ENCODE measurements at places on chromosomes 1 and 21.

- DNase-seq = no peak
Observed at GRCh38 chr1:65021795-65022194, 55.4 kb upstream of the JAK1 start.

GRCh38 chr1:172273647-172274396 lies 146.7 kb upstream of the C1orf105 start:
- DNase-seq = no peak

DNA sequence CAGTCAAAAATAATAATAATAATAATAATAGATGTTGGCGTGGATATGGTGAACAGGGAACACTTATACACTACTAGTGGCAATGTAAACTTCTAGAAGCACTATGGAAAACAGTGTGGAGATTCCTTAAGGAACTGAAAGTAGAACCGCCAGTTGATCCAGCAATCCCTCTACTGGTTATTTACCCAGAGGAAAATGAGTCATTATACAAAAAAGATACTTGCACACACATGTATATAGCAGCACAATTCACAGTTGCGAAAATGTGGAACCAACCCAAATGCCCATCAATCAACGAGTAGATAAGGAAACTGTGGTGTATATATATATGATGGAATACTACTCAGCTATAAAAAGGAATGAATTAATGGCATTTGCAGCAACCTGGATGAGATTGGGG lies 176.0 kb downstream of the PLPP3 start:
- no peak for DNase-seq

DNA sequence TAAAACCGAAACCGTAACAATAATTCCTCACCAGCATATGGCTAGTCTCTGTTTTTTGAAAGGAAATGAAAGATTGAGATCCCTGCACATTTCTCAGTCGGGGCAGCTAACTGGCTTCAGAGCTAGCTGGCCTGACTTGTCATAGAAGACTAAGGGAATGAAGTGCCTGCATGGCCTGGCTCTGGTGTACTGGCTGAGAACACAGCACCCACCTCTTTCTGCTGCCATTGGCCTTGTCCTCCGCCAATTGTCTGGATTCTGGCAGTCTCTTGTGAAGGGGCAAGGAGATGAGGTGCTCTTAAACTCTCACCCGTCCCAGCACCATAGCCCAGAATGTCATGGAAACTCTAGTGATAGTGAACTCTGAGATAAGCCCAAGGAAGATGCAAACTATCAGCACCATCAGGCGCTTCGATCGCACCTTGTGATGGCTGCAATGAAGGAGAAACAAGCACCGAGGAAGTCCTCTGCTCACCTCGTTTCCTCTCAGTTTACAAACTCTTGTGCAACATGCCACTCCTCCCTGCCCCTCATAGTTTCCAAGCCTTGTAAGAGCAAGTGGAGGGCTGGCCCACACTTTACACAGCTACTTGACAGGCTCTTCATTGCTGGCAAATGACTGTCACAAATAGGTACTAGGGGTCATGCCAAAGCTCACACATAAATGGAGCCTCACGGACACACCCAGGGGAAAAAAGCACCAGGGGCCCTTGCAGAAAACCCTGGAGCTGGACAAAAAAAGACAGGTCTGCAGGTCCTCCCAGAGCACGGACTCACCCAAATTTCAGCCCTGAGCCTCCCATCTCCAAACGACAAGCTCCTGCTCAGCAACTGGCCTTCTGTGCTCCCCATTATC lies 16.4 kb downstream of the INPP5B start:
- peak; percentile 21 for DNase-seq

DNA sequence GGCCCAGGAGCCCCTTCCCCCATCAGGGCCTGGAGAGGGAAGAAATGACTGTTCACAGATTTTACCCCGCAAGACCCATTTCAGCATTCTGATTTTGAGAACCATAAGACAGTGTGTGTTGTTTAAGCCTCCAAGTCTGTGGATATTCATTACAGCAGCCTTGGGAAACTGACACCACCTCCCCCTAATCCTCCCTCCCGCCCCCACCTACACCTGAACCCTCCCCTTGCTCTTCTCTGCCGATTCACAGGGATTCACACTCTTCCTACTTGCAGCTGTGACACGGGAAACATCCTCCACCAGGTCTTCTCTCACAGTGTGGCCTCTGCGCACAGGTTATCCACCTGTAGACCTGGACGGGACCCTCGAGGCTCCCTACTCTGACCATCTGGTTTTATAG lies 50.1 kb downstream of the RIPK4 start:
- no peak for DNase-seq

GRCh38 chr21:45149021-45149420 lies 74.6 kb downstream of the ADARB1 start:
- no peak for DNase-seq

DNA sequence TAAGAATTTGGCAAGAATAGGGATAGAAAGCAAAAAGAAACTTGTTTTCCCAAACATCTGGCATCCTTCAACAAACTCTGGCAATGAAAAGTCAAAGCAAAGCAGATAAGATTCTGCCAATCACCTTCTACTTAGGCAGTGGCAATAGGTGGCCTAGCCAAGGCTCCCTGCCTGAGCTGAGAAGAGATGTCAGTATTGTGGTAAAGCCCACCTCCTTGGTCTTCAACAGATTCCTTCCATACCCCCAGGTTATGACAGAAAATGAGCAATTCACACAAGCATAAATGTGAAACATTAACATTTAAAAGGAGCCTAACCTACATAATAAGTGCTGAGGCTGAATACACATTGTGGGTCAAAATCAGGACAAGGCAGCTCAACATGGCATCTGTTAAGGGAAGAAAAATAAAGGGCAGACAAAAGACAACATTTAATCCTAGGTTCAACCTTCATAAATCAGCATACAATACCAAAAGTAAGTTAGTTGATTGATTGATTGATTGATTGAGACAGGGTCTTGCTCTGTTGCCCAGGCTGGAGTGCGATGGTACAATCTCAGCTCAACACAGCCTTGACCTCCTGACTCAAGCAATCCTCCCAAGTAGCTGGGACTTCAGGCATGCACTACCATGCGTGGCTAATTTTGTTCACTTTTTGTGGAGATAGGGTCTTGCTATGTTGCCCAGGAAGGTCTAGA lies 123.1 kb downstream of the AKT3 start:
- no peak for DNase-seq

DNA sequence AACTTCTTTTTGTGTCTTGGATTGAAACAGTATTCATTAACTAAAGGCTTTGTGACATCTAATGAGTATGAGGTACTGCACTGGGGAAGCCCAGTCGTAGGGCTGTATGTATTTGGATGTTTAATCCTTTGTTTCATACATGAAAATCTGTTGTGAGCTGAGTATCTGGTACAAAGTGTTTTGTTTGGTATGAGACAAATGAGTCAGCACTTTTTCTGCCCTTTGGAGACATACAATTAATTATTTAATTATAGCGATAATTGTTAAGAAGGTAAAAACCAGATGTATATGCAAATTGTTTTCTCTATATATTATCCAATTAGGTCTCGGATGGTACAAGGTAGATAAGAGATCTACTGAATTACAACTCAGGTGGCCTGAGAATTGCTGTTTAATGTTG lies 36.3 kb downstream of the MARK1 start:
- DNase-seq = no peak

- DNase-seq = no peak
Observed at GRCh38 chr1:217244971-217245370, 385.9 kb downstream of the GPATCH2 start.

GRCh38 chr1:227942021-227942715 lies 5.6 kb downstream of the WNT9A start:
- no peak for DNase-seq

GRCh38 chr1:228336308-228337030 lies 70.2 kb downstream of the TRIM11 start:
- no peak for DNase-seq

- no peak for DNase-seq
Observed at GRCh38 chr1:206117151-206117948, at the start of gene AVPR1B. TSS of gene AVPR1B (minus strand) at chr1:206117388. CDS start at chr1:206116890, 498 bp downstream.

DNA sequence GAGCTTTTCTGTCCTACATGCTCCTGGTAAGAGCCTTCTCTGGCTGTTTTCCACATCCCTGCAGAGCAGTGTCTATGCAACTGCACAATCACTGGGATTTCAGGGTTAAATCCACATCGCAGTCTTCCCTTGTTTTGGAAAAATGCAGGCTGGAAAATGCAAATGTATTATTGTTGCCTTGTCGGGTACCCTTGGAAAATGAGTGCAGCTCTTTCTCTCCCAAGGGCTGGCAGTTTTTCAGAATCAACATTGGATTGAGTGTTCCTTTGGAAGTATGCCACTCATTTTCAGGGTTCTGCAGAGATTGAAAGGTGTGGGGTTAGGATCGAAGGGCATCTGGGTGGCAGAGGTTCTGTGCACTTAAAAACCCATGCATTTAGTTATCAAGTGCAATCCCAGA lies 3.2 kb downstream of the NOS1AP start:
- no peak for DNase-seq

DNA sequence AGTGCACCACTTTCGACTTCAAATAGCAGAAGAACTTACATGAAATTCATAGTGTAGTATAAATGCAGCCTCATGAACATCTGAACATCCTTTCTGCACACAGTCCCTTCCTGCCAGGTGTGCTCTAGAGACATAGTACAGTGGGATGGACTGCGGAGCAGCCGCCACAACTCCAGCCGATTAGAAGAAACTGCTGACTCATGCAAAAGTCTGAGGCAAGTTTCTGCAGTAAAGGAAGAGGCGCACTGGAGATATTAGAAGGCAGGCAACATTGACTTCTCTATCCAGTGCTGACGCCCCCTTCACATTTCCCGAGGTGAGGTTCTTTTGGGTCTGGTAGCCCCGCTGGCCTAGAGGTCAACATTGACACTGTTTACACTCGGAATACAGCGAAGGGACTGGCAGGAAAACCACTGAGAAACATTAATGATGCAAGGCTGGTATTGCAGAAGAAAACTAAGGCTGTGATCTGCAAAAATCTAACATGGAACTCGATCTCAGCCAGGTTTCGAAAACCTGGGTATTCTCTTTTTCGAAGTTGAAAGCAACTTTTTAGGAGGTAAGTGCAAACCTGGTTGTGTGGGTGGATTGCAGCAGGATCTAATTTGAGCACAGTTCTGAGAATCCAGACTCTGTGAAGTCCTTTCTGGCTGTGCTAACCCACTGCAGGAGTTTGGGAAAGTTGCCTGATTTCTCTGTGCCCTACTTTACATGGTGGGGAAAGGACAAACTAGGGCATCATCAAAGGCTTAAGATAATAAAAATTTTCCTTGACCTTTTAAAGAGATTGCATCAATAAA lies 90.7 kb downstream of the CDC7 start:
- no peak for DNase-seq

DNA sequence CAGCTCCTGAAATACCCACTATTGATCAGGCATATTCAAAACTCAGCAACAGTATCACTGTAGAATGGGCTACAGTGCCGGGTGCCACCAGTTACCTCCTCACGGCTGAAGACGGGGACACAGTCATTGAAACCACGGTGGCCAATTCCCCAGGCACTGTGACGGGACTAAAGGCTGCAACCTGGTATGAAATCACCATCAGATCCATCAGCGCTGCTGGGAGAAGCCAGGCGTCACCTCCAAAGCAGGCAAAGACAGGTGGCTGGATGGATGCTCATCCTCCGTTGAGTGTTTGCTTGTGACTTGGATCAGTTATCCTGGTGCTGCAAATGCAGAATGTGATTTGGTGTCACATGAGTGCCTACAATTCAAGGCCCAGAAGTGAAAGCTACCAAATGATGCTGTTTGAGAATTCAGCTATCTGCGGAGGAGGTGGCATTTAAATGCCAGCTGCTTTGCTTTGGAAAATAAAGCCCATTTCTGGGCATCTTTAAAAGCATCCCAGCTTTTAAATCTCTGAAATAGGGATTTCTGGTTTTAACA lies 5.1 kb downstream of the FNDC7 start:
- no peak for DNase-seq

DNA sequence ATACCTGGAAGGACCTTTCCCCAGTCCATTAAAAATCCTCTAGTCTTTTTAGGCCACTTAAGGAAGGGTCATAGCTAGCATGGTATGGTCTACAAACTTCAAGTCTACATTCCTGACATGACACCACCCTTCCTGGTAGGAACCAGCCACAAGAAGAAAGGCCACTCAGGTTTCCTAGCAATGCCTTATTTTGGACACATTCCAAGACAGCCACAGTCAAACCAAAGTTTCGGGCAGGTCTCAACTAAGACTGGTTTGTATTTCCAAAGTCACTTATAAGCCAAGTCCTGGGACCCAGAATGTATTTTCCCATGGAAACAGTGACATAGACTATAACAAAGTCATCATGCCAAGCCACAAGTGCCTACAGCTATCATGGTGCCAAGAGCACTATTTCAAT lies 50.6 kb upstream of the SLC44A3 start:
- DNase-seq = no peak

- no peak for DNase-seq
Observed at GRCh38 chr21:37337831-37338230, 28.7 kb upstream of the DYRK1A start.

DNA sequence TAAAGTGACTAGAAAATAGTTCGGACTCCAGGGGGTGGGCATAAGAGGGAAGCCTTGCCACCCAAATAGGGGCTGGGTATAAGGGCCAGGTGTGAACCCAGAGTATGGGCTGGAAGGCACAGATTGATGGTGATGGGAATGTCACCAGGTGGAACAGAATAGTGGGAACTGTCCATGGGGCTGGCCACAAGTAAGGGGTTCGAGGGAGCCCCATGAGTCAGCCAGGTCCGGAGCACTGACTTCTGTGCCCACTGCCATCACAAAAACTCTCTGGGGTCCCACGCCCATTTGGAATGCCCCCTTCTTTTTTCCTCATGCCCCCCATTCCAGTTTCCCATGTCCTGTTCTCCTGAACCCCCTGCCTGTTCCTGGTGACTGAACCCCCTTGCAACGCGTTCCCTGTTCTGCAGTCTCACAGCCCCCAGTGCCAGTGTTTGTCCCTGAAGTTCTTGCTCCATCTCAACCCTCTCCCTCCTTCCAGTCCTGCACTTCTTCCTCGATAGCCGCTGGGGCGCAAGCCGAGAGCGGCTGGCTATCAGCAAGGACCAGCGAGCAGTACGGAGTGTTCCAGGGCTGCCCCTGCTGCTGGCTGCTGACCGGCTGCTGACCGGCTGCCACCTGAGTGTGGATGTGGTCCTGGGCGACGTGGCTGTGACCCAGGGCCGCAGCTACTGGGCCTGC lies 7.9 kb downstream of the TRIM46 start:
- no peak for DNase-seq

GRCh38 chr1:117166076-117166475 lies 44.5 kb upstream of the TRIM45 start:
- no peak for DNase-seq

DNA sequence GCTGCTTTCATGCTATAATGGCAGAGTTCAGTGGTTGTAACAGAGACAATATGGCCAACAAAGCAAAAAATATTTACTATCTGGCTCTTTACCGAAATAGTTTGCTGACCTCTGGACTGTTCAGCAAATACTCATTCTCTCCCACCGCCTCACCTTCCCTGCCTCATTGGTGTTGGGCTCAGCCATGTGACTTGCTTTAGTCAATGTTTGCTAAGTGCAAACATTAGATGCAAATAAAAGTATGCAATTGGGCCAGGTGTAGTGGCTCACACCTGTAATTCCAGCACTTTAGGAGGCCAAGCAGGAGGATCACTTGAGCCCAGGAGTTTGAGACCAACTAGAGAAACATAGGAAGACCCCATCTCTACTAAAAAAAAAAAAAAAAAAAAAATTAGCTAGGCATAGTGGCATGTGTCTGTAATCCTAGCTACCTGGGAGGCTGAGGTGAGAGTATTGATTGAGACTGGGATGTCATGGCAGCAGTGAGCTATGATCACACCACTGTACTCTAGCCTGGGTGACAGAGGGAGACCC lies 55.1 kb downstream of the RPL5 start:
- no peak for DNase-seq
